ENCODE measurements at places on chromosomes 16 and 17.
A peak's percentile ranks its signal among the peaks of the same experiment; 100 is the strongest.

DNA sequence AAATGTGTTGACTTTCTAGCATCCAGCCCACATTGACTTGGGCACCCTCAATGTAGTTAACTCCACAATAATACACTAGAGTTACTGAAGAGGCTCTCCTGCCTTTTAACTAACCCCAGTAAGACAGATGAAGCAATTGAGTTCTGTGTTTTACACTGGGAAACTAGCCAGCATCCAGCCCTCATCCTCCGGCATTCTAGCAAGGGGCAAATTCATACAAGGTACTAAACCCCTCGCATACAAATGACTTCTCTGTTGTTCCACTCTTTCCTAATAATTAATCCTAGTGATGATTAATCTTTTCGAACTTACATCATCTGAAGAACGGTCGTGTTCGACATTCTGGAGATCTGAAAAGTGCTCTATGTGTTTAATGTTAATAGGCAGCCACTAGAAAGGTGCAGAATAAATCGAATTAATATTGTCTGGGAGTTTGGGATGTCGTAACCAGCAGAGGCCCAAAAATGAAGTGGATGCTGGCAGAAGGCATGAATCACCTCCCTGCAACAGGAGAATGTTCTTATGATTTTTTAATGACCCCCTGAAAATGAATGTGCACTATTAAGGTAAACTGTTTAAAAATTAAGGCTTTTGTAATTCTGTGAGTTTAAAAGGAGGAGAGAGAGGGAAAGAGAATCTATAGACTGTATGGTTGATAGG lies 249.4 kb downstream of the SNX29 start:
- DNase-seq: no peak

- no peak for DNase-seq
Measured at GRCh38 chr17:3946711-3947235, 17.5 kb downstream of the ATP2A3 start.

DNA sequence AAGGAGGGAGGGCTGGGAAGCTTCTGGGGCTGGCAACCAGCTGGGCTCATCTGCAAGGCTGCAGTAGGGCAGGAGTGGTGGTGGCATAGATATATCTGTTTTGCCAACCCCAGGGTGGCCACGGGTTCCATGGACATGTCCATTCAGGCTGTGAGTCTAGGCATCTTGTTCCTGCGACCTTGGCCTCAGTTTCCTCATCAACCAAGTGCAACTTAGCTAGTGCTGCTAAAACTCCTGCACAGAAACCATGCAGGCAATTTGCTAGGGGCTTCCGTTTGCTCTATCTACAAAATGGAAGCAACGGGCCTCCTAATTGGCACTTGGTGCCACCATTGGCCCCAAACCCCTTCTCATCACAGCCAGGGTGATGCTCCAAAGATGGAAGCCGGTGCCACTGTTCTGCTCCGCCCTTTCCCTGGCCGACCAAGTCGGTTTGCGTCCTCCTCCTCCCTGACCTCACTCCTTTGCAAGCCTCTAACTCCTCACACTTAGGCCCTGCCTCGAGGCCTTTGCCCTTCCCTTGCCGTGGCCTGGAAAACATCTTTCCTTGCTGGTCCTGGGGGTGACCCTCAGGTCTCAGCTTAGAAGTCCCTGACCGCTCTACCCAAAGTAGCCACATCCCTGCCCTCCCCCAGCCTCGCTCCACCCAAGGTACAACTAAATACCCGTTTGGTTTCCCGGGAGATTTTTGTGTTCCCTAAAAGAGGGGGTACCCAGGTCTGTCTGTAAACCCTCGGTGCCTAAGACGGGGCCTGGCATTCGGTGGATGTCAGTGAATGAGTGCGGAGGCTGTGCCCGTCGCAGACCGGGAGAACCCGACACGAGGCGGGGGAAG lies 1.2 kb downstream of the SREBF1 start:
- no peak for DNase-seq

GRCh38 chr17:75237100-75238014 lies 24.0 kb downstream of the GGA3 start:
- peak; percentile 59 for DNase-seq

- DNase-seq: no peak
Measured at GRCh38 chr16:49472598-49472997, 99.0 kb downstream of the C16orf78 start.

DNA sequence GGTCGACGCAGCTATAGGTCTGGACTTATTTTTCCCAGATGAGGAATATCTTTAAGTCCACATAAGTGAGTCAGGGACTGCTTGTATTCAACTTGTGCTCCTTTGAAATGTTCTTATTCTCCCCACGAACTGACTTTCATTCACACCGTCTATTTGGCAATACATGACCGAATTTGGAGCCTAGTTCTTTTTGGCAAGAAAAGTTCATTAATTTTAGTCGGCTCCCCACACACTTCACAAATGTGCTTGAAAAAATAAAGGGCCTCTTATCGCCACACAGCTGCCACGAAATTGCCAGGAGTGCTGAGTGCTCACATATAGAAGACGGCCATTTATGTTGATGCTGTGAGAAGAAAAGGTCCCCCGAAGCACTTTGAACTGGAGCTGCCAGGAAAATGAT lies 152.6 kb downstream of the PRKCA start:
- no peak for DNase-seq

DNA sequence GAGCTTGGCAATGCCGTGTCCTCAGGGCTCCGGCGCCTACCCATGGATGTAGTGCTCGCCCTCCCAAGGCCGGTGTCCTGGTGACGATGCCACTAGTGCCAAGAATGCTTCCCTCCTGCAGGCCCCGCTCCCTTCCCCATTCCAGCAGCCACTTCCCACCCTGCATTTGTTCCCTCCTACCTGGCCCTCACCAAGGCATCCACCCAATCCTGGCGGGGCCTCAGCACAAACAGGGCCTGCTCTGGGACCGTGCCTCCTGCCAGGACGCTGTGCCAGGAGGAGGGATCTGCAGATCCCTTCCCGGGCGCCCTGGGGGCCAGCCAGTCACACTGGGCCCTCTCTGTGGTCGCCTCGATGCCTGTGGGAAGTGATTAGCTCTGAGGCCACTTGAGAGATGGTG lies 25.1 kb downstream of the ABR start:
- DNase-seq: no peak

- no peak for DNase-seq
Measured at GRCh38 chr17:78322327-78322857, 37.5 kb downstream of the SOCS3 start.

- DNase-seq: no peak
Measured at GRCh38 chr16:71726476-71727315, 2.2 kb upstream of the PHLPP2 start.

GRCh38 chr17:74446551-74447500 lies 14.9 kb downstream of the GPRC5C start:
- peak; percentile 92 for DNase-seq

DNA sequence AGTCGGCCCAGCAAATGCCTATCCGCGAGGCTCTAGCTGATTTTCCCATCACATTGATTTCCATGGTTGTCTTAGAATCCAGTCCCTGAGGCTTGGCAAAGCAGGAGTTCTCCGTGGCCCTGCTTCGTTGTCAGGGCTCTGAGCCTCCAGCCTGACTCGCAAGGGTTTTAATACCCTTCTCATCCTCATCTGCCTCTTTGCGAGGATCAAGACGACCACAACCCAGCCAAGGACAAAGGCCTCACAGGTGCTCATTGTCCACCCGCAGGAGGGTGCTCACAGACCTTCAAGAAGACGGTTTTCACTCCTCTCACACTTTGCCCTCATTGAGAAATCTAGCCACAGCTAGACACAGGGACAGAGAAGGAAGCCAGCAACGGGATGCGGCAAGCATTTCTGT lies 610.8 kb downstream of the KCNJ18 start:
- no peak for DNase-seq

- DNase-seq: no peak
Measured at GRCh38 chr17:8326511-8327302, 12.9 kb upstream of the ODF4 start.

DNA sequence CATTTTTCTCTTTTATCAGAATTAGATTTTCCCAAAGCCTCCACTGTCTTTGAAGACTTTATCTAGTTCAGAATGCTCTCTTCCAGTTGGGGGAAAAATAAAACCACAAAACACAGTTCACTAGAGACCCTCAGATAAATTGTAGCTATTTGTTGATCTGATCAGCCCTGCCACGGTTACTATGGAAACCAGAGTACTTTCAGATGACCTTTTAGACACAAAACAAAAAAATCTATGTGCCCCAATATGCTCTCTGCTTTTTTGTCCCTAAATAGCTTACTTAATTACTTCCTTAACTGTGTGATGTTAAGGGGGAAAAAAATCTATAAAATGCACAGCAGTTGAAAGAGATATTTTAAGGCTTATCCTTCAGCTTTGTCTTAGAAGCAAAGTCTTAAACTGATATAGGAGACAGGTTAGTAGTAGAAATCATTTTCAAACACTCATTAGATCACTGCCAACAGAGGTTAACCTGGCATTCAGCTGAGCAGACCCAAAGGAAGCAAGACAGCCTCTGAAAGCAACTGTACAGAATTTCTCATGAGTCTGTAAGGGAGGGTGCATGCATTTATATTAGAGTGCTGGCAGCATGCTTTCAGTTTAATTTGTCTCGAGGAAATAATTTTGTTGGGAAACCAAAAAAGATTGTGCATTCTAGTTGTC lies 129.9 kb upstream of the CACNG5 start:
- no peak for DNase-seq

DNA sequence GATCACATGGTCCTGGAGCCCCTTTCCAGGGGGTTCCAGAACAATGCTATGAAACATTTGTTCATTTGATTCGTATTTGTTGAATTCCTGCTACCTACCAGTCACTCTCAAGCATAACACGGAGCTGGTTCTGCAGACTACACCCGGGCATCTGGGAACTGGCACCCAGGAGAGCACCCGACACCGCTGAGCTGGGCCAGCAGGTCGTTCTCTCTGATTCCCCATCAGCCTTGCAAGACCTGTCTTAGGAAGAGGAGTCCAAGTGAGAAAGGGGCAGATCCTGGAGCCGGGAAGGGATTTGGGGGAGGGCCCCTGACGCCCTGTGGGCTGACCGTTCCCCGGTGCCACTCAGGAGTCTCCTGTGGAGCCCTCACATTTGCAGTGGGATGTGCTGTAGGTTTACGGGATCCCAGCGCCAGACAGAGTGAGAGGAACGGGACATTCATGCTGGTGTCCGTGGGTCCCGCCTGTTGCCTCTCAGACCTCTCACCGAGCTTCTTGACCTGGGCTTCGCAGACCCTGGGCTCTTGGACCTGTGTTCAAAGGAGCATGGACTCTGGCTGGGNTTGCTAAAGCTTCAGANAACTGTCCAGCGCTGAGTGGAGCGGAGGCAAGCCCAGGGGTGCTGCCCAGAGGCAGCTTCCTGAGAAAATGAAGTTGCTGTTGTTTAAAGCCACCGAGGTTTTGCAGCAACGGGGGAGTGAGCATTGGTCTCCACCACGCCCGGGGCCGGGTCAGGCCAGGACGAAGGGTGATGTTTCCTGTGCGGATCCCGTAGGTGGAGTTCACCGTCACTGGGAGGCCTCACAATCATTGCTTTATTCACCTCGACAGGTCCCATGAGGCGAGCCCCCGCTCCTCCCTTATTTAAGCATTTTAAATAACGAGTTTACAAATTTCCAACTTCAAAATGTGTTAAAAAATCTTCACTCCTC lies 49.2 kb downstream of the METRNL start:
- DNase-seq: no peak

GRCh38 chr16:88348377-88349152 lies 34.2 kb upstream of the ZNF469 start:
- DNase-seq: no peak

- DNase-seq: no peak
Measured at GRCh38 chr16:67054901-67055300, 26.0 kb downstream of the CBFB start.

GRCh38 chr17:43553573-43553972 lies 7.4 kb upstream of the ETV4 start:
- no peak for DNase-seq

GRCh38 chr17:149897-150584 lies 12.7 kb downstream of the SCGB1C2 start:
- no peak for DNase-seq

DNA sequence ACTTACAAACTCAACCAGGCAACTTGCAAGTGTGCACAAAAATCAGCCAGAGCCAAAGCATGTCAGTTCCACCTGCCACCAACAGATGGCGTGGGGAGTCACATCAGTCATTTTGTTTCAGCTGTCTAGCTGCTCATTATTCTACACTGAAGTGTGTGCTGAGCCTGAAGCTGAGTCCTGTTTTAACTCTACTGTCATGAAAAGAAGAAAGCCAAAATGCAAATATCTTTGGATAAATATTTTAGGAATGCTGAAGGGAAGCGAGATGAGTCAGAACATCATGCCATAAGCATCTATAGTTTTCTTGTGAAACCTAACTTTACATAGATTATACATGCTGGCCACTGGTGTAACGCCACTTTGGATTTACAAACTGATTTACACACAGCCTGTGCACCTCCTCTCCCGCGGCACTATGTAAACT lies 172.6 kb downstream of the CDK5R1 start:
- DNase-seq: peak; percentile 77

- no peak for DNase-seq
Measured at GRCh38 chr17:79976451-79976850, 59.2 kb downstream of the TBC1D16 start.

DNA sequence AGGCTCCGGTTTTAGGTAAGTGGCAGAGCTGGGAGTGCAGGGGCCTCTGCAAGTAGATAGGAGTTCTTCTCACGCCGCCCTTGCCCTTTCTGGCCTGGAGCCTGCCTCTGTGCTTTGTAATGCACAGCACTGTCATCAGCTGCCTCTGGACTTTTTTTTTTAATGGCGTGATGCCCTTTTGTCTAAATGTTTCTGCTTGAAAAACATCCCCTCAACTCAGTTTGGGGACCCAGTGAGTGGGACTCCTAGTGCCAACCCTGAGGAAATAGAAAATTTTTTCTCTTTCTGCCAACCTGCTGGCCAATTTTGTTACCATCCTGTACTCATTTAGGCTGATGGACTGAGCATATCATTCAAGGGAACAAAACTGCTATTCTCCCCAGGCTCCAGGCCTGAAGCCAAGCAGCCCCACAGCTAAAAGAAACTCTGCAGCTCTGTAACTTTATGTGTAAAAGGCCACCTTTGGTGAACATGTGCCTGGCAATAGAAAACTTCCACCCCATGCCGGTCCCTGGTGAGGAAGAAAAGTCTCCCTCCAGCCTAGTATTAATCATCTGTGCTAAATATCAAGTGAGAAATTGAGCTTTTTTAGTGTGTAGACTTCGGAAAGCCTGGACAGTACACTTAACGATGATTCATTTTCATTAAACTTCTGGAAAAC lies 22.5 kb downstream of the SLC6A2 start:
- no peak for DNase-seq

GRCh38 chr17:18224053-18224386 lies 1.4 kb upstream of the LLGL1 start:
- DNase-seq: no peak

GRCh38 chr17:81440511-81441244 lies 45.4 kb downstream of the BAHCC1 start:
- DNase-seq: no peak
